ENCODE measurements at places on chromosomes 13 and 19.

- DNase-seq = no peak
Measured at GRCh38 chr13:79502859-79503468, 22.0 kb downstream of the NDFIP2 start.

- DNase-seq = no peak
Measured at GRCh38 chr13:19713186-19713965, 69.4 kb downstream of the PSPC1 start.

DNA sequence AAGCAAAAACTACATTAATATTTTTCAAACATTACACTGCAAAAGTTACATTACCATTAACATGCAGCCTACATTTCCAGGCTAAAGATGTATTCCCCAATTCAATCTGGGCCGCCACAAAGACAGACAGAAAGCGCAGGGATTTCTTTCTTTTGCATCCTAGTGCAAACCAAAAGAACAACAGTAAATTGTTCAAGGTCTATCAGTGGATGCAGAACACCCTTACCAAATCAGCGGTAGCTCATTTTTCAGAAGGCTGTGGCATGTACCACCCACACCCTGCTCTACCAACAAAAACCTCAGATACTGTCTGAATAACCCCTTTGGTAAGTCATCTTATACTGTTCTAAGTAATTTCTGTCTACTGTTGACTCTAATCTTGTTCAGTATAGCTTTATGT is 3.6 kb downstream of the TPT1 start:
- DNase-seq = no peak

GRCh38 chr13:95207769-95208366 is 93.4 kb downstream of the ABCC4 start:
- no peak for DNase-seq

- no peak for DNase-seq
Measured at GRCh38 chr13:65653613-65654012, 1576.5 kb downstream of the PCDH9 start.

GRCh38 chr19:3118232-3119070 is 17.4 kb upstream of the GNA15 start:
- no peak for DNase-seq

- DNase-seq = no peak
Measured at GRCh38 chr13:36438594-36439483, 6.5 kb downstream of the CCNA1 start.

GRCh38 chr19:39381910-39382611 is 8.8 kb downstream of the PAF1 start:
- no peak for DNase-seq

DNA sequence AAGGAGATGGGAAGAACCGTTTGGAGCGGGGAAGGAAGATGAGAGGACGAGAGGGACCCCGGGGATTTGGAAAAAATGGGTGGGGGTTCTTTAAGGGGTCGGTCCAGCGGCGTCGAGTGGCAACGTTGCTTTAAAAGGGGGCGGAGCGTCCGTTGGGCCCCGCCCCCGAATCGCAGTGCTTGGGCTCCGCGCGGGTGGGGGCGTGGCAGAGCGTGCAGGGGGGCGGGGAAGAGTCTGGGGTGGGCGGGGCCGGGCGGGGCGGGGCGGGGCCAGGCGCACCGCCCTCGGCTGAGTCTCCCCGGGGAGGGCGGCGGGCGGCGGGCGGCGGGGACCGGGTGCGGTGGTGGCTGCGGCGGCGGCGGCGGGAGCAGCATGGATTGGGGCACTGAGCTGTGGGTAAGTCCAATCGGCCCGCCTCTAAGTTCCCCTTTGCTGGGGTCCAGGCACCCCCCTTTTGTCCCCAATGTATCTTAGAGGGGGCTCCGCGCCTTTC is at the start of gene TRIP10:
Gene TRIP10, plus strand, starts transcription at position 291 of the 493 bp plus-strand sequence. Its CDS starts 82 bp downstream, at position 373.
- DNase-seq = no peak

DNA sequence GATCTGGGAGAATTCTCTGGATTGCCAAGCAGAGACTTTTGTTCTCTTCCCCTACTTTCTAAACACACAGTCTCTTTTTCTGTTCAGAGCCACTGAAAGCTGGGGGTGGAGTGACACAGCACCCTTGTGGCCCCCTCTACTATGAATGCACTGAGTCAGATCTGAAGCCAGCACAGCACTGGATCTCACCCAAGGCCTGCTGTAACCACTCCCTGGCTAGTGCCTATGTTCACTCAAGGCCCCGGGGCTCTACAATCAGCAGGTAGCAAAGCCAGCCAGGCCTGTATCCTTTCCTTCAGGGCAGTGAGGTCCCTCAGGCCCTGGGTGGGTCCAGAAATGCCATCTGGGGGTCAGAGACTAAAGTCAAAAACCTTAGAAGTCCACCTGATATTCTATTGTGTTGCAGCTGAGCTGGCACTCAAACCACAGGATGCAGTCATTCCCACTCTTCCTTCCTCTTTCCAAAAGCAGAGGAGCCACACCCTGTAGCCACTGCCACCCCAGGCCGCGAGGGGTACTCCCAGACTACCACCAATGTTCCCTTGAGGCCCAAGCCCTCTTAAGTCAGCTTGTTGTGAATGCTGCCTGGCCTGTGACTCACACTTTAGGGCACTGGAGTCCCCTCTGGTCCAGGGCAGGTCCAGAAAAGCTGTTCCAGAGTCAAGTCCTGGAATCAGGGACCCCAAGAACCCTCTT is 110.1 kb upstream of the RXFP2 start:
- no peak for DNase-seq

- DNase-seq = no peak
Measured at GRCh38 chr13:94481941-94482340, 2.5 kb upstream of the DCT start.

DNA sequence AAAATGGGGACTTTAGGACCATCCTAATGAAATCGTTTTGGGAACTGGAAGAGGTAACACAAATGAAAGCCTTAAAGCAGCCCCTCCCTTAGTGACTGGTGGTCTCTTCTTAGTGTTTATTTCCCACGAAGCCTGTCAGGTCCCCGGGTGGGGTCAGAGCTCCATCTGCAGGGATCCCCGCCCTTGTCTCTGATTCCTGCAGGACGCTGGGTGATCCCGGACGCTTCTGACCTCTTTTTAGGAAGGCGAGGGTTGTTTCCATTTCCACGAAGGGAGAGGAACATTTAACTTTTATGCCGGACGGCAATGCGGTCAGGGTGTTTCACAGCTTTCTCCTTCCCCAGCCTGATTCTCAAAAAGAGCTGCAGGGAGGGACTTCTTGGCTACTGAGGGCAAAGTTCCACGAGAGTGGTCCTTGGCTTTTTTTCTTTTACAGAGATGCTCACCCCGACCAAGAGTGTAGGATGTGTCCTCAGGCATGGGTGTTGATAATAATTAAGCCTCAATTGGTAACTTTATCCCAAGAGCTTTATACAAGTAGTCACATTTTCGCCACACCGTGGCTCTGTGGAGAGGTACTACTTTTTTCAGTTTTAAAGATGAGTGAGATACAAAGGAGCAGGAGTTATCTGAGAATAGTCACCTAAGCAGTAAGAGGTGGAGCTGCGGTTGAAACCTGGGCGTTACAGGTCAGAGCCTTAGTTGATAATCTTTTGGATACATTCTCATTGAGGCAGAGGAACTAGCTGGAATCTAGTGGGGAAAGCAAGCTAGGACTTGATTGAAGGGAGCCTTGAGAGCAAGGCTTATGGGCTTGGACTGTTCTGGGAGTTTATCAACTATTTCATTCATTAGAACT is 813 bp downstream of the ZNF284 start:
- DNase-seq = no peak

DNA sequence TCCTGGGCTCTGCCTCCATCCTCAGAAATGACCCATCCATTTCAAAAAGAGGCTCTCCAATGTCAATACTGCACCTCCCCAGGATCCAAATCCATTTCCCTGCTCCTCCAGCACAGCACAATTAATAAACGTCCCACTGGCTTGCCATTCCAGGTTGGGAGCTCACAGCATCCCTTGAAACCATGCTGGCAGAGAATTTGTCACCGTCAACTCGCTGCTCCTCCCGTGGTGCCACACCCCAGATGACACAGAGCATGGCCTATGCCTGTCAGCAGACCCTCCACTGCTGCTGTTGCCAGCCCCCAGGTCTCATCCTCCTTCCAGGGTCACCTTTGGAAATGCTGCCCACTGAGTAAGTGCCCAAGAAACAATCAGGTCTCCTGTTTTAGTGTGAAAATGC is 53.0 kb upstream of the UQCRFS1 start:
- no peak for DNase-seq

DNA sequence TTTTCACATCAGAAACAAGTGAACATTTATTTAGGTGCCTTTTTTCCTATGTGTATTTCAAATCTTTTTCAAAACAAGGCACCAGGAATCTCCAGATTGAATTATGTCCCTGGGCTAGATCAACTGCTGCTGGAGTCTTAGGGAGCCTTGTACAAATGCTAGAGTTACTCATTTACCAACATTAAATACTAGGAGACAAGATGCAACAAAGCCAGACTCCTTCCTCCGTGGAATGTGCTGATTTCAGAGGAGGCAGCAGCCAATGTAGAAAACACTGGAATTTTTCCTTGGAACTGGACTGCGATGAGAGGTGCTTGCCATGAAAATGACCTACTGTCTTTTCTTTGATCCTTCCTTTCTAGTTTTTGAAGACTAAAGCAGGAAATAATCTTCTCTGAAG is 1514.7 kb upstream of the MIR17HG start:
- DNase-seq = no peak

DNA sequence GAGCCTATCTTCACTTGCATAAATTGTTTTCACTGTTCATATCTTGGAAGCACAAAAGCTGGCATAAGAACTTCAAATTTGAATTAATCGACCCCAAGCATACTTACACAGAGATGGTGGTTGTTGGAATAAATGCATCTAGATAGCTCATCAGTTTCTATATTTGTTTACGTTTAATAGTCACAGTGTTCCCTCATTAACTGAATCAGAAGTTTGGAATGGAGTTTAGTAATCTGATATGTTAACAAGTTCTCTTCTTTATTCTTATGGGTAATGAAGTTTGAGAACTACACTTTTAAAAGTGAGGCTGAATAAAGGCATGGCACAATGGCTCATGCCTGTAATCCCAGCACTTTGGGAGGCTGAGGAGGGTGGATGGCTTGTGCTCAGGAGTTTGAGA is 886.7 kb upstream of the PCDH20 start:
- DNase-seq = no peak

DNA sequence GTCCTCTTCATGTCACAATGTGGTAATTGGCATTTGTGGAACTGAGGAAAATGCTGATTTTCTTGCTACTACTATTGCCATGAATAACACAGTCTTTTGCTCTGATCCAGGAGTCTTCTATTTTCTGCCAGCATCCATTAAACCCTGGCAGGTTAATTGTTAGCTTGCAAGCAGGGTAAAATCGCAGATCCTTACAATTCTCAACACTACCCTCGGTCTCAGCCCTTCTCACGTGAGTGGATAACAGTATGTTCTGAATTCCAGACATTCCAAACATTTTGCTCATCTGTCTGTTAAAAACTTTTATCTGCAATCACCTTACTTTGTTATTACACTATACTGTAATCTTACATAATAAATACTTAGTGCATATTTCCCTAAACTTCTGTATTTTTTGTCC is 251.3 kb upstream of the ATXN8OS start:
- no peak for DNase-seq

- no peak for DNase-seq
Measured at GRCh38 chr19:1103132-1103707, 574 bp upstream of the GPX4 start.

DNA sequence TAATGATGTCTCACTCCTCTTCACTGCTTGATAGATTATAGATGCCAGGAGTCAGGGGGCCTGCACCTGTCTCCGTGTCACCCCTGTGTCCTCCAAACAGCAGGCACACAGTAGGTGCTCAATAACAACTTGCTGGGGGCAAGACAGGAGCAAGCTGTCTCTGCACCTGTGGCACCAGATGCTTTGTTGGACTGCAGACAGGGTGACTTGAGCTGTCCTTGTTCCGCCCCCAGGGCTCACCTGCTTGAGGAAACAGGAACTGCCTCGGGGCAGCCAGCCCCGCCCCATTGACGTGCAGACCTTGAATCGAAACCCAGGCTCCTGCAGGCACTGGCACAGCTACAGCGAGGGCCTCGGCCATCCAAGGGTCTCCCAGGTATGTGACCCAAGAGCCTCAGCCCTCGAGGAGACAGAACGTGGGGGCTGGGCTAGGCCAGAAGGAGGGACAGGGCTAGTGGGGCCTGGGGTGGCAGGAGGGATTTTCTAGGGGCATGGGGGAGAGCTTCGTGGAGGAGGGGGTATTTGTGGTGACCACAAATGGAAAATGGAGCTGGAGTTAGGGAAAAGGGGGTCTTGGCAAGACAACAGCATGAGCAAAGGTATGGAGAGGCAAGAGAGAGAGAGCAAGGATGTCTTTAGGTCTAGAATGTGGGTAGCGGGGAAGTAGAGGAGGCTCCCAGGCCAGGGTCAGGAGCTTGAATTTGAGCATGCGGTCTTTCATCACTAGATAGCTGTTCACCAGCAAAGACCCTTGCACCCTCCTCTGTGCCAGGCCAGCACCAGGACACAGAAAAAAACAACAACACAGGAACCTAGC is at the start of gene HSH2D:
Gene HSH2D, plus strand, starts transcription at position 287 of the 817 bp plus-strand sequence. CDS start 5,066 bp downstream, outside the sequence.
- no peak for DNase-seq

DNA sequence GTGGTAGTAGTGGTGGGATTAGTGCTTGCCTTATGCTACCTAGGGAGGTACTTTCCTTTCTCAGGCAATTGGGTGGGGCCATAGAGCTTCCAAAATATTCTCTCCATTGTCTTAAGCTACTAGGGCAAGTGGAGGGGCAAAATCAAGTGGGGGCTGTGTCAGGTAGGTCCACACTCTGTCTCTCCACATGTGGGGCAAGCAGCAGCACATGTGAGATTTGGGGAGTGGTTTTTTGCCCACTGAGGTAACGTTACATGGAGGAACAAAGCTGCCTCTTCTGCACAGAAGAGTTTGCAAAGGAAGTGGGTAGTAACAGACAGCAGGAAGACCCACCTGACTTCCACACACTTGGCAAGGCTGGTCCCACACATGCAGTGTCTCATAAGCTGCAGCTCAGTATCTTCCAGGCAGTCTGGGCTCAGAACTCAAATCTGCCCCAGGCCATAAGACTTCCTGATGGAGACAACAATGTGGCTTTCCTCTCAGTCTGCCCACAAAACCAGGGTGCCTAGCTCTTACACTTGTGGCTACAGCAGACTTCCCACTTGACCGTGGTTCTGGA is 1581.5 kb upstream of the PCDH20 start:
- DNase-seq = no peak

GRCh38 chr19:13195678-13196077 is 45.5 kb downstream of the IER2 start:
- no peak for DNase-seq

DNA sequence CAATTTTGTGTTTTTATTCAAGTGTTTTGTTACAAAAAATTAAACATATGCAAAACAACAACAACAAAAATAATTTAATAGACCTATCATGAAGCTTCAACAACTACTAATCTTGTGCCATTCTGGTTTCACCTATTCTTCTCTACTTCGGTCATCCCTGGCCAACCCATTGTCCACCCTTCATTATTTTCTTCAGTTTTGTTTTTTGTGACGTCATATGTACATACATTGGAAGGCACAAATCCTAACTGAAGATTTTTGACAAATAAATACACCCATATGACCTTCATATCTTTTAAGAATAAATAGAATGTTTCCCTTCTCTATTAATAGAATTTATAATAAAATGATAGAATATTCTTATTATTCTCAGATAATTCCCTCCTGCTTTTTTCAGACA is 69.2 kb downstream of the ZNF429 start:
- DNase-seq = no peak
